ENCODE measurements at places on chromosomes 2 and 18.

DNA sequence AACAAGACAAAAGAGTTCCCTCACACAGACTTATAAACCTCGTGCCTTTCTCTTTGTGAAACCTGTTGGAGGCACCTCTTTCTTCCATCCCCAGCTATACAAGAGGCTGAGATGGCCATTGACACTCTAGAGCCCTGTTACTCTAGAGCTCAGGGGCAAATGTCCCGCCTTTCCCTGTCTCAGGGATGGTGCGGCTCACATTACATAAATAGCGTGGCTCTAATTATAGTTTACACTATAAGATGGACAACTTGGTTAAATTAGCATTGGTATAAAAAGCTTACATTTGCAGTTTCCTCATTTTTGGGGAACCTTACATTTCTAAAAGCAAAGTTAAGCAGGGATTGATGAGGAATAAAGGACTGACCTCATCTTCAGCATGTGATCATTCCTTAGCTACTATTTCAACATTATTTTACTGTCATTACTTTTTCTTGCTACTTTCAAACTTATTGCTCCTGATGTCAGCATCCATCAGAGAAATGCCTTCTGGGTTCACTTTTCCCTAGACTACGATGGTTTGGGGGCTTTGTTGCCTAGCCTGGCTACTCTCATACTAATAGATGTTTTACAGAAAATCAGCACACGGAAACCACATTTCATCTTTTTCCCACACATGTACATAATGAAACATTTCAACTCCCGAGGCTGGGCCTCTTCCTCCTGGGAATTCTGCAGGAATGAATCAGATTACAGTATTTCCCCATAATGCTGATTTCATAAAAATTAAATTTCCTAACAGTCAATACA lies 40.4 kb downstream of the FTCDNL1 start:
- no peak for DNase-seq

DNA sequence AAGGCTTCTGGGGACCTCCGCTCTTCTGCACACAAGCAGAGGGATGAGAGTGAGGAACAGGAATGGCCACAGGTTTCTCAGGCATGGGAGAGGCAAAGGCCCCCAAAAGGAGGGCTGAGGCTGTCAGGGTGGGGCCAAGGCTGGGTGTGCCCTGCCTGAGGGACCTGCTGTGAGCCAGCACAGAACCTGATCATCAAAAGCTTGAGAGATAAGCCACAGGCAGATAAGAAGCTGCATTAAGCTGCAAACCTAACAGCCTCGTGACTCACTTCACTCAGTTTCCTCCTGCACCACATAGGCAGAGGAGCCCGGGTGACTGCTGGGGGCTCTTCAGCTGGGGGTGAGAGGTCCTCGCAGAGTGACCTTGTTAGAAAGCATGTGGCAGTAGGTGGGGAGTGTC lies 64.5 kb upstream of the LAPTM4A start:
- DNase-seq = no peak

DNA sequence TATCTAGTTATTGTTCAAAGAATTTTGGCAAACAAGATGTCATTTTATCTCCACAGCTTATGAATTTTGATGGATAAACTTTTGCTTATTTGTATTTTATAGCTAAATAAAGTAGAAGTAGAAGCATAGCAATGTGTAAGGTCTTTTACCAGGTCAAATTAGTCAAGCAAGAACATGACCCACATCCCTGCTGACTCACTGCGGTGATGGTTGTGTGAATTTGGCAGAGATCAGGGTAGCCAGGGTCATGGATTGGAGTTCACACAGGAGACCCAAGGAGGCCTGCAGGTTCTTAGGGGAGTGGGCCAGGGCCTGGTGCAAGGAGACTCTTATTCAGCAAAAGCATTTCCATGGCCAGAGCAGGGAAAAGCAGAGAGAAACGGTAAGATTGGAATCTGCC lies 18.7 kb downstream of the SP140 start:
- no peak for DNase-seq

DNA sequence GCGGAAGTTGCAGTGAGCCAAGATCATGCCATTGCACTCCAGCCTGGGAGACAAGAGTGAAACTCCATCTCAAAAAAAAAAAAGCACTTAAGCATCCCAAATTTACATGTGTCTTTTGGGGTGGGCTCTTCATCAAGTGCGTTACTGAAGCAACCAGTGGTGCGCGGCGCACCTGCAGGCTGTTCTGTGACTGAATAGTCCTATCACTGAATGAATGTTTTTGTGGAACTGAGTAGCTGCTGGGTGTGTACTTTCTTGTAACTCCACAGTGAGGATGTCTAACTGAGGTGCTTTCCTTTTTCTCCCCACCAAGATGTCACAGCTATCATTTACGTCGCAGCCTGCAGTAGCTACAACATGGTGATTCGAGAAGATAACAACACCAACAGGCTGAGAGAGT lies 17.0 kb downstream of the CHMP1B start:
- DNase-seq = no peak

- no peak for DNase-seq
Measured at GRCh38 chr2:37587817-37588216, 83.6 kb downstream of the CDC42EP3 start.

DNA sequence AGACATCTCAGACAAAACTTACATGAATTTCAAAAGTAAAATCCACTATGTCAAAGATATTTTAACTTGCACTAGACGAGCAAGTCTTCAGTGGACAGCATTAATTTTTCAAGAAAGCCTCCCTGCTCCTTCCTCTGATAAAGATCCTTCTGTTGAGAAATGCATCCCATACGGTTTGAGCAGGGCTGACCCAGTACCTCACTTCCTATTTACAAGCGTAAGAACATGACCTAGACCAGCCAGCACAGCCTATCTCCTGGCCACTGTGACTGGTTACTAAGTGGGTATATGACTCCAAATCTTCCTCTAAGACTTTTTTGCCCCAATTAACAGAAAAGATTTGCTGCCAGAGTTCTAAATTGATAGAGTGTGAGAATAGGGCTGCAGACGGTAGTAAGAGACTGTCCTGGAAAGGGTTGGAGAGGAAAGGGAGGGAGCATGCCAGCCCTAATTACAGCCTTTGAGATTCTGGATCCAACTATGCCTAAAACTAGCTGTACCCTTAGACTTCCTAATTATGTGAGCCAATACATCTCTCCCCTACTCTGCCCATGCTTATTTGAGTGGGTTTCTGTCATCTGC lies 108.4 kb downstream of the PRELID3A start:
- no peak for DNase-seq

GRCh38 chr2:157672129-157672528 lies 43.5 kb upstream of the ACVR1C start:
- no peak for DNase-seq

- no peak for DNase-seq
Measured at GRCh38 chr2:195413944-195414343, 243.1 kb upstream of the SLC39A10 start.

DNA sequence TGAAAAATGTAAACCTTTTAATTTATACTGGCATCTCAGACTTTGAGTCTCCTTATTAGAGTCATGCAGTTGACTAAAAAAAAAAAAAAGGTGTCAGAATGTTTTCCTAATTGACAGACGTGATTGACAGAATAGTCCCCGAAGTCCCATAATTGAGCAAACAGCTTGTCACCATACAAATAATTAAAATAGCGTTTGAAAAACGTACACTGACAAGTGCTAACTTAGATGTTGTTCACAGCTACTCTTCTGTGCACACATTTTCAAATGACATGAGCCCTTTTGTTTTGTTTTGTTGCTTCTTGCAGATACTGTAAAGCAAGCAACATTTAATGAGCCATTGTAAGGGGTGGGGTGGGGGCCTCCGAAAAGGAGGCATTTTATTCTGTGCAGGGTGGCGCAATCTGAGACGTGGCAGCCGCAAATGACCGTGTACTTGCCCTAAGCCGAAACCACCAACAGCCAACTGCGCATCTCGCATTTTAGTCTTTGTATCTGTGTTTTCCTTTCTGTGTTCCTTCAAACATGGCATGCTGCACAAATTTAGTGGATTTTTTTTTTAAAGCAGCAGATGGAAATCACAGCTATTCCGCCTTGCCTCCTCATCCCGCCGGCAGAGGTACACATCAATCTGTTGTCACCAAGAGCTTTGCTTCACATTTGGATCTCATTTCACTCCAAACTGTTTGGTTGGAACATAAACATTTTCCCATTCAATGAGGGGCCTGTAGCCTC lies 52.4 kb downstream of the LPIN1 start:
- DNase-seq = no peak

DNA sequence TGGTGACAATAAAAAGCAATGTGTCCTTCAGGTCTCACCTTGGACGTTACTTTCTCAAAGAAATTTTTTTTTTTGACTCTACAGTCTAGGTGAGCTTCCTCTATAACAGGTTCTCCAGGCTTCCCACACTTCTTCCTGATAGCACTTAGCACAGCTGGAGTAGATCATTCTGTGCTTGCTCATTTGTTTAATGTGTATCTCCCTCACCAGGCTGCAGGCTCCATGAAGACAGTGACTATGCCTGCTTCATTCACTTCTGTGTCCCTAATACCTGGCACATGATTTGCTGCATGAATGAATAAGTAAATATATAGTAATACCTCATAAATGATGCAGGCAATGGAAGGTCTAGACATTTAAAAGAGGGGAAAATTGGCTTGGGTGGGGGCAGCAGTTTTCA lies 109.9 kb upstream of the CD302 start:
- DNase-seq = no peak

- no peak for DNase-seq
Measured at GRCh38 chr2:134408386-134408785, 154.5 kb downstream of the MGAT5 start.

DNA sequence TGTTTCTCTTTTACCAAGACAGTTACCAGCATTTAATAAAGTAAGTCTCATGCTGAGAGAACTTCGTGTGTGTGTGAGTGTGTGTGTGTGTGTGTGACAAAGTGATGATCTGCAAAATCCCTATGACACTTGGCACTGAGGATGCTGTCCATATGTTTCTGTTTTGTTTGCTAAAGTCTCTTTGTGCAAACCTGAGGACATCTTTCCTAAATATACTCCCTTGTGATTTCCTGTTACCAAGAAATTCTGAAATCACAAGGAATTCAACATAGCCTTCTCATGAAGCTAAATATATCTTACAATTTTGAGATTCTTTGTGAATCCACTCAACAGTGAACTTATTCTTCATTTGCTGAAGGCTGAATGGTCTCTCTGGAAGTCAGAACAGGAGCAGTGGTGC lies 1359.7 kb upstream of the NRXN1 start:
- no peak for DNase-seq

DNA sequence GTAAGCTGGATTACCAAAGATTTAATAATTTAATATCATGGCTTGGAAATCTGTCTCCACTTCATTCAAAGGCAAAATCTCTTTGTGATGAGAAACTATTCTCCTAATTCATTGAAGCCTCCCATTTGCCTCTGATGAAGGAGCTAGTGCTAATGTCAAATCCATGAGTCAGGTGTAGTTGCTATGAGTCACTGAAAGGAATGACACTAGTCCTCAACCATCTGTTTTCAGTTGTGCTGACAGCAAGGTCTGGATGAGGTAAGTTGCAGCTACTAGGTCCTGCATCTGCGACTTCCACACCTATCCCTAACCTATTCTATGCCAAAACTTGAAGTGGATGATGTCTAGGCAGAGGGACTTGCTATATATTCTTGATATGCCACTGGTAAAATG lies 324.0 kb upstream of the UBE2E3 start:
- no peak for DNase-seq

GRCh38 chr2:238083919-238084318 lies 16.2 kb upstream of the ESPNL start:
- DNase-seq = no peak

DNA sequence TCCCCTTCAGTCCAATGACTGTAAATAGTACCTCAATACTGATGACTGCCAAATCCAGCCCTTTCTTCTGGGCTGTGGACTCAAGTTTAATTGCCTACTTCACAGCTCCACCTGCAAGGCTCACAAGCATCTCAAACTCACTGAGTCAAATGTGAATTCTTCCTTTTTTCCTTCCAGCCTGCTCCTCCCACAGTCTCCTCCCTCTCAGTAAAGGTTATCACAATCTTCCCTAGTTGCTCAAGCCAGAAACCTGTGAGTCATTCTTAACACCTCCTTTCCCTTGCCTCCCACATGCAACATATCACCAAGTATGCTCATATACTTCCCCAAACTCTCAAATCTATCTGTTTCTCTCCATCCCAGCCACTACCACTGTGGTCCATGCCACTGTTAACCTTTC lies 3.7 kb upstream of the MFSD6 start:
- no peak for DNase-seq

- DNase-seq = no peak
Measured at GRCh38 chr18:74947875-74948274, 261.1 kb downstream of the PTGR3 start.

DNA sequence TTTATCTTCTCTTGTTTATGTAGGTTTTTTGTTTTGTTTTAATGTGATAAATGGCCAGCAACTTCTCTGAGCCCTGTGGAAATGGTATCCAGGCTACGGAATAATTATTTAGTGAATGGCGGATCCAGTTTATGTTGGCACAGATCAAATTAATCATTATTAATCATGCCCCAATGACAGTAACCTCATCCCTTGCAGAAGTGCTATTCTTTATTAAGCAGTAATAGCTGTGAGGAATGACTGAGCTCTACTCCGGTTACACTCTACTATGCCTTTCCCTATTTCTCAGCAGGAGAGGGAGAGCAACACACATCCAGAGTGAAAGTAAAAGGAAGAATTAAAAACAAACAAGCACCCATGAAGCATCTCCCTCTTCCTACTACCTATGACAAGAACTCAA lies 84.8 kb downstream of the SETBP1 start:
- no peak for DNase-seq

- no peak for DNase-seq
Measured at GRCh38 chr2:54862742-54863141, 139.3 kb downstream of the EML6 start.

- DNase-seq = no peak
Measured at GRCh38 chr2:61658841-61659780, 121.0 kb upstream of the XPO1 start.

GRCh38 chr2:133293544-133294353 lies 274.5 kb downstream of the NCKAP5 start:
- no peak for DNase-seq

- no peak for DNase-seq
Measured at GRCh38 chr2:172200495-172201085, 97.9 kb upstream of the DLX2 start.

DNA sequence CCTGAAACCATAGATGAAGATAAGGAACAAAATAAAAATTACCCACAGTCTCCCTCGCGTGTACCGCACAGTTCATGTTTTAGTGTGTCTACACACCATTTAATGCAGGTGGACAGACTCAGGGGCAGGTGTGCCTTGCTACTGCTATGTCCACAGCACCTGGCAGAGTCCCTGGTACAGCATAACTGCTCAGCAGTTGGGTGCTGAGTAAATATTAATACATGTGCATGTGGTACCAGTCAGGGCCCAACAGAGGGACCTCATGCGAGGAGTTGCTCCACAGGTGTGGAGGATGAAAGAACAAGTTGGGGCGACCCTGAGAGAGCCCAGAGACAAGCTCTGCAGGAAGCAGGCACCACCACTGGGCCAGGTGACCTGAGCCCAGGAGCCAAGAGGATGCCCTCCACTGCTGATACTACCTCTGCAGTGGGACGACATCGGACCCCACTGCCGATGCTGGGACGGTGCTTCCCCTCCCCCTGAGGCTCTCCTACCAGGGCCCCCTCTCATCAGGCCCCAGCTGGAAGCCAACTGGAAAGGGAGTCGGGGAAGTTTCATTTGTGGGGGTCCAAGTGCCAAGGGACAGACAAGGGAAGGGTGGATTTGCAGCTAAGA lies 100.8 kb downstream of the NEDD4L start:
- DNase-seq = no peak
